CD4-positive, alpha-beta T cell treated with Interleukin-4 for 4 hours (primary cell): ENCODE measurements at places on chromosomes 2 and 18.

- DNase-seq = no peak
Observed at GRCh38 chr2:205714058-205714776, 31.9 kb downstream of the NRP2 start.

DNA sequence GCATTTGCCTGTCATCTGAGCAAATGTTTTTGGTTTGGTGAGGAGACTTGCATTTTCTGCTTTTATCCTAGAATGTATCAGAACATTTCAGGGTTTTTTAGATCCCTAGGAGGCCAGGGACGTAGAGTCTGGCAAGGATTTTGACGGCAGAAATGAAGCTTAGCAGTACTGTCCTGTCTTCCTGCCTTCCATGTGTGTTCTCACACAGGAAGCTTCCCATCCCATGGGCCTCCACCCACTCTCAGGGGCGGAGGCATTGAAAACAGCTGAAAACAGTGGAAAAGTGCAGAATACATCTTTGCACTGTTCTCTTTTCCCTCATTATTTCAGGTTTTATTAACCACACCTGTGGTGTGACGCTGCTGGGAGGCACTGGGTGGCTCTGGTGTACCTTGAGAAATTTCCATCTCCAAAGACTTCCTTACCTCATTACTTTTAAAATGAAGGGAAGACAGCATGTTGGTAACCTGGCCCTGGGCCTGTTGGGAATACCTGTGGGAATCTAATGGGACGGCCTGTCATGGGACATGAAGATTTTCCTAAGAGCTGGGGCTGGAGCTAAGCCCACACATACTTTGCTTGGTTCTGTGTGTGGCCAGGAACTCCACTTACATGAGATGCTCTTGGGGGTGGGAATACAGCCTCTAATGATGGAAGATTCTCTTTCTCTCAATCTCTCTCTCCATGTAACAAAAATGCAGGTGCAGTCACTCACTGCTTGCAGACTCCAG is 20.5 kb downstream of the PCARE start:
- DNase-seq = no peak

GRCh38 chr2:192026825-192027120 is 168.0 kb downstream of the TMEFF2 start:
- no peak for DNase-seq

GRCh38 chr18:32661486-32662299 is 111.1 kb downstream of the KLHL14 start:
- DNase-seq = no peak

GRCh38 chr2:228257379-228257778 is 75.9 kb upstream of the SPHKAP start:
- no peak for DNase-seq

DNA sequence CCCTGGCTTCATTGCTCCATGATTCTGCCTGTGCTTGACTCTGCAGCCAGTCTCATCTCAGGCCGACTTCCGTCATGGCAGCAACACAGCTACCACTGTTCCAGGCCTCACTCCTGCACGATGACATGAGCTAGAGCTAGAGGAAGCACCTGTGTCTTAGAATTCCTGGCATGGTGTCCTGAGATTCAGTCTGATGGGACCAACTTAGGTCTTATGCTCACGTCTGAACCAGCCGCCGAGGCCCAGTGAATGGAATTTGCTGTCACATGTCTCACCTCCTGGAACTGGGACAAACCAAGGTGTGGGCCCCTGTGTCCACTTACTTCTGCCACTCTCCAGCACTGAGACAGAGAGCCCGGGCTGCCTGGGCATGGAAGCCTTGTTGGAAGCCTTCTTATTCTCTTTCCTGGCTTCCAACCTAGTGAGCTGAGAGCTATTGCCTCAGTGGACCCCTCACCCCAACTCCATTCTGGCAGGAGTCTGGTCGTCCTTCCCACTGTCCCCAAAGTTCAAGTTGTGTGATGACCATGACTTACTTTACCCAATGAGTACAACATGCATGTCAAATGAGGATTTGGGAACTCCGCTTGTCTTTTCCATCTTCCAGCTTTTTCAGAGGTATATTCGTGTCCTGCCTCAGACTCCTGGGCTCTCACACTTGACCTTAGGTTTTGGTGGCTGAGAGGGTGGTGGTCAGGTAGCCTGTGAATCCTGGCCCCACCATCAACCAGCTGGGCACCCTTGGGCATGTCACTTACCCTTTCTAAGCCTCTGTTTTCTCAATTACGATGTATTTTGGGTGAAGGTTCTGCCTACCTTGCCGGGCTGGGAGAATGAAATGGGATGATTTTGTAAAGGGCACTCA is 39.1 kb upstream of the HS6ST1 start:
- no peak for DNase-seq
